ENCODE measurements at places on chromosomes 13 and 19. TPM values are rescaled to one million over a fixed set of nuclear protein-coding genes. Genes with fewer than 3 reads are reported as not detected.

Gene PLPPR3
- not detected for total RNA-seq

Gene KLK2
- total RNA-seq: not detected

Gene ATP4B
- not detected for total RNA-seq

DNA sequence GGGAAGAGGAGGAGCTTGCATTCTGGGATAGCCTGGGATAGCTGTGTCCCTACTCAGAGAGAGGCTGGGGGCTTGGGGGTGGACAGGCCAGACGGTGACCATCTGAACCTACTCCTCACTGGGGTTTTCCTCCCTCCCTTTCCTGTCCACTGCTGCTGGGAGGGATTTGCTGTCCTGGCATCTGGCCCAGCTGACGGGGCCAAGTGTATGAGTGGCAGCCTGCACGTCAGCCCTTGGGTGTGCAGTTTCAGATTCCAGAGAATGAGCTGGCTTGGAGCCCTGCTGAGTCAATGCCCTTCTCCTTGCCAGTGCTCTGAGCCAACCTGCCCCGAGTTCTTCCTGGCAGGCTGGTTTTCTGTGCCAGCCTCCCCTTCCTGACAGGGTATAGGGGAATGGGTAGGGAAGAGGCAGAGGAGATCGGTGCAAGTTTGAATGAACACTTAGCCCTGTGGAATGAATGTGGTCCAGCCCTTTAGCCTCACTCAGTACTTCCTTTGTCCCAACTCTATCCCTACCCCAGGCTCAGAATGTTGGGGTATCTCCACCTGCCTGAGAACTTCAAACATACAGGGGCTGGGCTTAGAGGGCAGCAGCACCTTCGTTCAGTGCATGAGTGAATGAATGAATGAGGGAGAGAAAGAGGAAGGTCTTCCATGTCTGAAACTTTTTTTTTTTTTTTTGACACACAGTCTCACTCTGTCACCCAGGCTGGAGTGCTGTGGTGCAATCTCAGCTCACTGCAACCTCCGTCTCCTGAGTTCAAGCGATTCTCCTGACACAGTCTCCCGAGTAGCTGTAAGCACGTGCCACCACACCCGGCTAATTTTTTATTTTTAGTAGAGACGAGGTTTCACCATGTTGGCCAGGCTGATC is 1.8 kb upstream of the ANGPTL4 start:
- H3K36me3 ChIP-seq: no peaks in the 10 kb centered on the region

DNA sequence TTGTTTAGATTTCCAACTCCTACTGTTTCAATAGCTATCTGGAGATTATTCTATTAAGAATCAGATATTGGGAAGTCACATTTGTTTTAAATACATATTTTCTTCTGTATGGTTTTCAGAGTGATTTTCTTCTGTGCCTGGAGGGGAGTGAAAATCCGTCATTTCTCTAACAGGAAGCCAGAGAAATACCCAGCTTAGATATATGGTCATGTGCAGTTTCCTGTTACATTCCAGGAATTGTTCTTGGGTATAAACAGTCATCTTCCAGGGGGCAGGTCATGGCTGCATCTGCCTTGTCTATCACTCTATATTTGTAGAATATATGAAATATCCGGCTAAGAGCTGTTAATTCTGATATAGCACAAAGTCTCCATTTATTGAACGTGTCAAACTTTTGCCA is 77.5 kb upstream of the MIR17HG start:
- no peaks in the 10 kb centered on the region for H3K4me1 ChIP-seq
- H3K27ac ChIP-seq: no peak overlapping the region
- no peak overlapping the region for H3K4me3 ChIP-seq
- no peaks in the 10 kb centered on the region for H3K36me3 ChIP-seq
- H3K27me3 ChIP-seq: no peaks in the 10 kb centered on the region
- DNase-seq: no peak

DNA sequence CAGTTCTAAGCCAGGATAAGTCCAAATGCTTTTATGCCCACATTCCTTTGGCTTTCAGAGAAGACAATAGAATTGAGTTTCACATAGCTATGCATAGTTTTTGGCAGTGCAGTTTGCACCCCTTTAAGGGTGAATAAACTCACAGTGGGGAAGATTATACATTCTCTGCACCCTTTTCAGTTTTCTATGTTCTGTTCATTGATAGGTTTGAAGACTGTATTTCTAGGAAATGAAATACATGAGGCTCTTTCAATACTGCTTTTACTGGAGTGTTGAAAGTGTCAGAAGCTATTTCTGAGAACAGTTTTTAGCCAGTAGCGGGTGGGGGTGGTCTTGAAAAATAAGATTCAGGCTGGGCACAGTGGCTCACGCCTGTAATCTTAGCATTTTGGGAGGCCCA is 46.2 kb downstream of the IPO5 start:
- no peak overlapping the region for H3K4me3 ChIP-seq
- peaks cover 71% of the 10 kb centered on the region for H3K36me3 ChIP-seq
- DNase-seq: no peak

DNA sequence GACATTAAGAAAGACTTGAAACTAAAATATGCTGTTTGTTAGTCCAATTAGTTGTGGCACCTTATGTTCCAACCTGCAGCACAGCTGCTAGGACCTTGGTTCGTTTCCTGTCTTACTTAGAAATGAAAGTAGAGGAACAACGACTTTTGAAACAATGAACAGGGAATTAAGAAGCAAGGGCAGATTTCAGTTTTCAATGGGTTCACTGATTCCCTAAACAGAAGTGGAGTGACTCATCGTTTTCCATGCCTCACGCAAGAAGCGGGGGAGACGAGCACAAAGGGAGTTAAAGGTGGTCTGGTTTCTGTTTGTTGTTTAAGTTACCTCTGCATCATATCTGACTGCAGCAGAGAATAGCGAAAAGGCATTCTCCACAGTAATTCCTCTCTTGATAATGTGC is 44.8 kb downstream of the PHF11 start:
- peaks cover 9% of the 10 kb centered on the region for H3K4me1 ChIP-seq
- H3K36me3 ChIP-seq: peaks cover 23% of the 10 kb centered on the region
- peak overlapping the region; percentile 44 for H3K4me3 ChIP-seq

- H3K4me1 ChIP-seq: peaks cover 4% of the 10 kb centered on the region
- no peak overlapping the region for H3K27ac ChIP-seq
- DNase-seq: peak; percentile 11
- no peaks in the 10 kb centered on the region for H3K36me3 ChIP-seq
These were observed 16.1 kb downstream of the ZFR2 start for GRCh38 chr19:3852614-3853254.

- peaks cover 46% of the 10 kb centered on the region for H3K4me1 ChIP-seq
- no peaks in the 10 kb centered on the region for H3K36me3 ChIP-seq
- no peak overlapping the region for H3K27ac ChIP-seq
- no peaks in the 10 kb centered on the region for H3K27me3 ChIP-seq
- no peak overlapping the region for H3K4me3 ChIP-seq
- no peak for DNase-seq
These were observed 41.0 kb downstream of the MLLT1 start for GRCh38 chr19:6238643-6239281.

- H3K4me3 ChIP-seq: no peak overlapping the region
- H3K27ac ChIP-seq: no peak overlapping the region
- no peaks in the 10 kb centered on the region for H3K36me3 ChIP-seq
- H3K4me1 ChIP-seq: no peaks in the 10 kb centered on the region
These were observed 463.7 kb upstream of the SLITRK5 start for GRCh38 chr13:87207280-87208003.

Gene DOHH
- 4.7 TPM for total RNA-seq

DNA sequence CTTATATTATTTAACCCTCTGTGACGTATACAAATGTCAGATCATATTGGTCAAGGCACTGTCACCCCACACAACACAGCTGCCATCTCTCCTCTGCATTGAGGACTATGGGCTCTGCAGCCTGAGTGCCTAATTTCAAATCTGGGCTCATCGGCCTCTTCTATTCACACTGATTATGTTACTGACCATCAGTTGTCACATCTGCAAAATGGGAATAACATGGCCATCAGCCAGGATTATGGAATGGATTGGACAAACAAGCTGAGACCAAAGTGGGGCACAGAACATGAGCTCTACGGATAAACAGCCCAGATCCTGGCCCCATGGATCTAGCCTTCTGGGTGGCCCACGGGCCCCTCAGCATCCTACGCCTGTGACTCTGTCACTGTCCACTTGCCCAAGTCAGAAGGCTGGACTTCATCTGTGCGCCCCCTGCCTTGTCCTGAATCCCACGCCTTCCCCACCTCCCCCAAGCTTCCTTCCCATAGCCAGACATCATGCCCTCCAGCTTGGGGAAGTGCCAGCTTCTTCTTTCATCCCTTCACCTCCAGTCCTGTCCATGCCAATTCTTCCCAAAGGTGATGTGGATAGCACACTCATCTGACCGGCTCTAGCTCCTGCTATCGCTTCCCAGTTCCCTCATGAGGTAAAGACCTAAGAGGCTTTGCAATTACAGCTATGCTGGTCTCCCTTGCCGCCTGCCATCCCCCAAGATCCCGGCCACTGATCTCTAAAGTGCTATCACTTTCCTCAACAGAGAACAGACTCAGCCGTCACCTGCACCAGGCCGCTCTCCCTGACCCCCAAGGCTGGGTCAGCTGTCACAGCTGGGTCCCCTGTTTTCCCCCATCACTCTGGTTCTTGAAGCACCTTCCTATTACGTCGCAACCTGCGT is 872 bp downstream of the FARSA start:
- H3K27me3 ChIP-seq: no peaks in the 10 kb centered on the region
- DNase-seq: no peak
- H3K4me3 ChIP-seq: peak overlapping the region; percentile 82
- H3K4me1 ChIP-seq: peaks cover 41% of the 10 kb centered on the region
- no peak overlapping the region for H3K27ac ChIP-seq
- peaks cover 33% of the 10 kb centered on the region for H3K36me3 ChIP-seq

Gene BCKDHA
- total RNA-seq: 13.1 TPM

Gene C19orf85
- total RNA-seq: not detected

Measured in CD4-positive, alpha-beta T cell (primary cell).